ENCODE measurements at places on chromosomes 5 and 9.

- DNase-seq: no peak
Measured at GRCh38 chr9:126564716-126565115, 49.0 kb upstream of the LMX1B start.

- DNase-seq: no peak
Measured at GRCh38 chr5:129135633-129136032, 41.1 kb downstream of the ISOC1 start.

- DNase-seq: no peak
Measured at GRCh38 chr5:101370181-101370580, 467.1 kb upstream of the ST8SIA4 start.

DNA sequence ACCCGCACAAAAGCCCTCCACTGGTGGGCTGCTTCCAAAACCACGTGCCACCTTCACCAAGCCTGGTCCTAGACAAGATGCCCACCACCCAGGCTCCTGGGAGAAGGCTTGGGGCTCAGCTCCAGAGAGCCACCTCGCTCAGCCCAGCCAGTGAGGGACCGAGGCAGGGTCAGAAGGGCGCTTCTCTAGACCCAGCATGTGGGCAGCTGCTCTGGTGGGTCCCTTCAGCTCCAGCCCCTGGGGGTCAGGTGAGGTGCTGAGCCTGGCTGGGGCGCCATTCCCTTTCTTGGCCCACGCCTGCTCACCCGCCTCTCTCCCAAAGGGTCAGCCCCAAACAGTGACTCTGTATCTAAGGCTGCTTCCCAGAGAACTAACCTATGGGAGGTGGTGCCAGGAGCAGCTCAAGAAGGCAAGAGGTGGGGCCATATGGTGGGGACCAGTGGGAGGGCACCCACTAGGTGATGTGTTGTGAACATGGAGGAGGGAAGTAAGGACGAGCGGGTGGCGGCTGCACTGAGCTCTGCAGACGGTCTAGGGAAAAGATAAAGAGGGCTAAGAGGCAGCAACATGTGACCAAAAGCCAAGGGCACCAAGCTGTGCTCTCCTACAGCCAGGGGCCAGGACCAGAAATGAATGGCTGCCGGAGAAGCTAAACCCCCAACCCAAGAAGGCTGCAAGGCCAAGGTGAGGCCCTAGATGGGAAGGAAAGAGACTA is 79.3 kb downstream of the CAMSAP1 start:
- no peak for DNase-seq

- DNase-seq: no peak
Measured at GRCh38 chr9:111728617-111729366, 65.9 kb downstream of the SHOC1 start.

- DNase-seq: no peak
Measured at GRCh38 chr9:130973686-130974281, 34.7 kb upstream of the FIBCD1 start.

- DNase-seq: no peak
Measured at GRCh38 chr9:91034976-91035824, 233.6 kb downstream of the SYK start.

DNA sequence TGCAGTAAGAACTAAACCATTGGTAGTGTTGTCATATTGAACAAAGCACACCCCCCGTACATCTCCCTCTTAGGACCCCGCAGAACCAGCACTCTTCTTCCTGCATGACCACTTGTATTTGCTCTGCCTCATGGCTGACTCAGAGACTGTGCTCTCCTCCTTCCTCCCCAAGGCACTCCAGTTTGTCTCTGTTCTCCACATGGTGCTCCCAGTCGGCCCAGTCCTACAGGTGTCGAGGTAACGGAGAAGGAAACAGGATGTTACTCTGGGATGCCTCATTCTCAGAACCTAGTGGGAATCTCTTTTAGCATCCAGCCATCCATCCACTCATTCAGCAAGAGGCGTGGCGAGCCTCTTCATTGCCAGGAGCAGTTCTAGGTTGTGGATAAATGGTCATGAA is 97.0 kb upstream of the NIPAL4 start:
- no peak for DNase-seq

DNA sequence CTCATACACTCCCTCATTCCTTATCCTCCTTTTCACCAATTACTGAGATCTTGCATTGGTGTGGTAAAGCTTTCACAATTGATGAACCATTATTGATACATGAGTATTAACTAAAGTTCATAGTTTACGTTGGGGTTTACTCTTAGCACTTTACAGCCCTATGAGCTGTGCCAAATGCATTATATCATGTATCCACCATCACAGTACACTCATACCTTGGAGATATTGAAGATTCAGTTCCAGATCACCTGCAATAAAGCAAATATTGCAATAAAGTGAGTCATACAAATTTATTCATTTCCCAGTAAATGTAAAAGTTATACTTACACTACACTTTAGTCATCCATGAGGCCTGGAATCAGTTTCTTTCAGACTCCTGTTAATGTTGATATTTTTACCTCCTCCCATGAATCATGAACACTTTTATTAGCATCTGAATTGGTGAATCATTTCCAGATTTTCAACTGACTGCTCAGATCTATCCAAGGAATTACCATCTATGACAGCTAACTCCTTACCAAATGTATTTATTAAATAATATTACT is 546.6 kb upstream of the PTPRD start:
- no peak for DNase-seq

- no peak for DNase-seq
Measured at GRCh38 chr5:142834504-142834903, 64.3 kb downstream of the ARHGAP26 start.

- no peak for DNase-seq
Measured at GRCh38 chr5:159890141-159890540, 26.1 kb upstream of the ADRA1B start.

GRCh38 chr9:131502781-131503625 is at the start of gene POMT1:
POMT1 (plus strand) TSS chr9:131502918; CDS start chr9:131504219, 1,301 bp downstream.
- DNase-seq: peak; percentile 99

DNA sequence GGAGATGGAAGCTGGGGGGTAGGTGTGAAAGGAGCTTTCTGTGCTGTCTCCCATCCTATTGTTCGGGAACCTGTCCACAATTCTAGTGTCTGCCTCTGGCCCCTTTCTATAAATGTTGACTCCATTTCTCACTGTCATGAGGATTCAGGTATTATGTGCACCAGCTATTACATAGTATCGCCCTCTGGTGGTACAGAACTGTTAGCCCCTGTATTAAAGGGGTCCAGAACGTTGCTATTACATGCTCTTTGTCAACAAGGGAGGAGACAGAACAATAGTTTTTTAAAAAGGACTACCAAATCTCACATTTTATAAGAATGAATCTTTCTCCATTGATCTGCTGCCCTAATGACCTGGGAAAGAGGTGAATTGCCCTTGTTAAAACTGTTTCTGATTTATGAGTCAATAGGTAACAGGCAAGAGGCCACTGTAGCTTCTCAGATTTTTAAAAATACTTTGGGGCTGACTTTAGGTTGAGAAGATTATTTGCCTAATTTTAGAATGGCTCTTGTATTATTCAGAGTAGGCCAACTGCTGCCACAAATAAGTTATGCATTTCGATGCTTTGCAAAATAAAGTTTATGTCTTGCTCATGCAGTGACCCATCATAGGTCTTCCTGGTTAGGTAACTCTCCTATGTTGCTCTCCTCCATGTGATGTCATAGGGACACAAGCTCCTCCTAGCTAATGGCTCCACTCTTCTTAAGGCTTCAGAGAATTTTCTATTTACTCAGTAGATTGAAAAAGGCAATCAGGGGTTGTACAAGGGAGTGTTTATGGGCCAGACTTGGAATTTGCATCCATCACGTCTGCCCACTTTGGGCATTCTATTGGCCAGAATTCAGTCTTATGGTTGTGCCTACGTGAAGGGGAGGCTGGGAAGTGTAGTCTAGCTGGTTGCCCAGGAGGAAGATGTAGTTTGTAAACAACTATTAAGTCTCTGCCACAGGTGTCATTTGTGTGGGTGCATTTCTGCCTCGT is 20.8 kb downstream of the DCANP1 start:
- peak; percentile 43 for DNase-seq

Measured in GM12891 (cell line).